Fibroblast of skin of left quadriceps (primary cell): ENCODE measurements at places on chromosomes 3 and 15.

DNA sequence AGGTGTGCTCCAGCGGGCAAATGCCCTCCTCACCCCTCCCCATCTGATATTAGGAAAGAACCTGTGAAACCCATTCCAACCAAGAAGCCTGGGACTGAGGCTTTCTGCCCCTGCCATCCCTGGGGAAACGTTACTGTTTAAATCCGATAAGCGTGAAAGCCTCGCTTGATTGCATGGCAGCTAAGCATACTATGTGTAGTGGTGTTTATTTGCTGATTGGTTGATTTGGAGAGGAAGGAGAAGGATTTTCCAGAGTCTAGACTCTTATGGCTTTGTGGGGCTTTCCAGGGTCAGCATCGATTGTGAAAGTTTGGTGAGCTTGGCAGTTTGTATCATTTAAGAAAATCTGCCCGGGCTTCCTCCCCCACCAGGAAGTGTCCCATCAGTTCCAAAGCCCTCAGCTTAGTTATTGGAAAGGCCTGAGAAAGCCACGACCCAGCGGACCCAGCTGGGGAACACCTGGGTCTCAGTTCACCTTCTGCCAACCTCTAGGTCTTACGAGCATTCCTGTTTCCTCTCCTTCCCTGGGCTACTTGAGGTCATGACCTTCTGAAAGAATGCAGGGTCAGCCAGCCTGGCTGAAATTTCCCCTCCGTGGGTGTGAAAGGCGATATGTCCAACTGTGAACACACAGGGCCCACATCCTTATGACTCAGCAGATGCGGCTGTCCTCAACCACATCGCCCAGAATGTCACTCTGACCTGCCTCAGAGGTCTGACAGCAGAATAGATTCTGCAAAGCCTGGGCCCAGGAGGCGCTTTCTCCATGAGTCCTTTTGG, 62.8 kb upstream of the HERC1 start:
- DNase-seq, result no peak

GRCh38 chr15:74464216-74464615, 3.3 kb upstream of the UBL7 start:
- DNase-seq, result no peak

- DNase-seq, result no peak
Measured at GRCh38 chr3:89955156-89955555, 847.7 kb downstream of the EPHA3 start.

DNA sequence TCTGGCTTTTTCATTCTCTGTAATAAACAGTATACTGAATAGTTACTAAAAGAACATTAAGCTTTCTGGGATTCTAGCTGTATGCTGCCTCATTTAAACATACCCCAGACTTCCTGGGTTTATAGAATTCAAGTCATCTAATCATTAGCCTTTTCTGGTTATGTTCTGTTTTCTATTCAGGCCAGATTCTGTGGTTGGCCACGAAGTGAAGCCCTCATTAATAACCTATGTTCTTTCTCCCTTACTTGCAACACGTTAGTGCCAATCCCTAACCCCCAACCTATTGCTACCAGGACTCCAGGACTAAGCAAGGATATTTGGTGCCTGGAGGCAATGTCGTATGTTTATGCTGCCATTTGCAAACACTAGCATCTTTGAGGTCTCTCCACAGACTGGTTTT, 28.6 kb upstream of the MTMR10 start:
- DNase-seq, result no peak

DNA sequence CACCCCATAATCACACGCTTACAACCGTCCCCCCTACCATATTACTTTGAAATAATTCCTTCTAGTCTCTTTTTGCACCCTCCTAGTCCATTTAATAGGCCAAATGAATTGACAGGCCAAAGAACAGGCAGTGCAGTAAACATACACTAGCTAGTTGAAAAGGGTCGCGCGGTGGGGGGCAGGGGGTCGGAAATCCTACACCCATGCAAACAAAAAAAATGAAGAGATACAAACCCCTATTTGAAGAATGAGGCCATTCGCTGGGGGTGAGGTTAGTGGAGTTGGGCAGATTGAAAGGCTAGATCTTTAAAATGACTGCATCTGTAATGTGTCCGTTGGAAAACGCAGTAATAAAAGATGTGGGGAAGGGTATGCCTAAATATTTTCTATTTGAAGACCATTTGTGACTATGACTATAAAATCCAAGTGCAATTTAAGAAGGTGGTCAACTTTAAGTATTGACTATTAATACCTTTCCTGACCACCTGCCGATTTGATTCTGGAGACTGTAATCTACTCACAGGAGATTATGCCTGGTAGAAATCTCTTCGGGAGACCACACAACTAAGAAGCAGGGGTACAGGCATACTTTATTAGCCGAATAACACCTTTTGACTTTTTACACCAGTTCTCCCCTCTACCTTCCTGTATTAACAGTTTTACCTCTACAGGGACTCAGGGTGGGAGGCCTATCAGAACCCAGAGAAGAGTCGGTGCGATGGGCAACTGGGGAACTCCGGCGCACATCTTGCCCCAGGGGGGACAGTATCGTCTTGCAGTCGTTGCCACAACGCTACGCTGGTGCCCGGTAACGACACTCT, 762 bp upstream of the ARL6 start:
- no peak for DNase-seq

- DNase-seq, result no peak
Measured at GRCh38 chr3:171398343-171398742, 61.9 kb downstream of the TNIK start.

- peak; percentile 47 for DNase-seq
Measured at GRCh38 chr15:69794645-69795469, 302.9 kb downstream of the TLE3 start.

DNA sequence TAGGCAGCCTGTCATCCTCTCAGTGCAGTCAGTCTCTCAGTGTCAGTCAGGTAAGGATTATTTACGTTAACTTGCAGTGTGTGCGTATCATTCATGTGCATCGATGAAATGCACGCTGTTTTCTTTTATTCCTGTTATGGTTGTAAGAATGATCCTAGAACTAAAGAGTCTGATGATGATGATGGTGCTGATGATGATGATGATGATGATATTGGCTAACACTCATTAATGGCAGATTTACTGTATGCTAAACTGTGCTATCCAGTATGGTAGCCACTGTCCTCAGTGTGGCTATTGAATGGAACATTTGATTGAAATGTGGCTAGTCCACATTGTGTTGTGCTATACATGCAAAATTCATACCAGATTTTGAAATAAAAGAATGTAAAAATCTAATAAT, 39.4 kb downstream of the FANCI start:
- no peak for DNase-seq

GRCh38 chr3:101865751-101866509, 16.6 kb downstream of the NFKBIZ start:
- DNase-seq, result no peak

DNA sequence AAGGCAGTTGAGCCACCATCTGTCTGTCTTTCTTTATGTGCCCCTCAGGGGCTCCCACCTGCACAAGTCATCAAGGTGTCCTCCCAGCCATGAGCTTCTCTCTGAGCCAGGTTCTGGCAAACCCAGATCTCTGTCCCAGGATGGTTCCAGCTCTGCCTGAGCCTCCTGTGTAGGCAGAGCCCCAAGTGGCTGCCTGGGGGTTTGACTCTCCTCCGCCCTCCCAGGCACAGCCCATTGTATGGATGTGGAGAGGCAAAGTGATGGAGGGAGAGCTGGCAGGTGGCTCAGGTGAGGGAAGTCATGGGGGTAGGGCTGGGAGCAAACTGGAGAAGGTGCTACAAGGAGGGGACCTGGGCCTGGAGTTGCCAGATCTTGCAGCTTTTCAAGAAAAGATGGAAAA, 56.9 kb downstream of the GRIP2 start:
- DNase-seq, result no peak

DNA sequence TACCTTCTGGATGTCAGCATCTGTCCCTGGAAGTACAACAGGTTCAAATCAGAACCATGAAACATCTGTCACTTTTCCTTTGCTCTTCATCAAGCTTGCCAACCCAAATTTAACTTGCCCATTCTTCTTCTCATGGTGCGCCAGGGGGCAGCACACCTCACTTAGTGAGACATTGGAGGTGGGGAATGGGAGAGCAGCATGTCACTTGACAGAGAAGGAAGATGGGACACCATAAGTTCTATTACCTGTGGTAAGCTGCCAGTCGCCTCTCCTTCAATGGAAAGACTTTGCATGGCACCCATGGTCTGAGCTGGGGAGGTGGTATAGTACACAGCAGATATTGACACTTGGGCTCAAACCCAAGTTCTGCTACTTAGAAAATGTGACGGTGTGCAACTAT, 2.9 kb downstream of the SCN5A start:
- DNase-seq, result peak; percentile 8

- peak; percentile 80 for DNase-seq
Measured at GRCh38 chr3:39639344-39640236, 169.8 kb upstream of the MYRIP start.

GRCh38 chr3:19749448-19750017, 184.5 kb downstream of the EFHB start:
- DNase-seq, result no peak

- DNase-seq, result no peak
Measured at GRCh38 chr15:63244976-63245645, 32.3 kb upstream of the APH1B start.

DNA sequence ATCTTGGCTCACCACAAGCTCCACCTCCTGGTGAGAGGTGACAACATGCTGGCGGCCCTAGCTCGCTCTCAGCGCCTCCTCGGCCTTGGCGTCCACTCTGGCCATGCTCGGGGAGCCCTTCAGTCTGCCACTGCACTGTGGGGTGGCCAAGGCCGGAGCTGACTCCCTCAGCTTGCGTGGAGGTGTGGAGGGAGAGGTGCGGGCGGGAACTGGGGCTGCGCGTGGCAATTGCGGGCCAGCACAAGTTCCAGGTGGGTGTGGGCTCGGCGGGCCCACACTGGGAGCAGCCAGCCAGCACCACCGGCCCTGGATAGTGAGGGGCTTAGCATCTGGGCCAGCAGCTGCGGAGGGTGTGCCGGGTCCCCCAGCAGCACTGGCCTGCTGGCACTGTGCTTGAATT, 275.7 kb upstream of the P2RY1 start:
- DNase-seq, result no peak

DNA sequence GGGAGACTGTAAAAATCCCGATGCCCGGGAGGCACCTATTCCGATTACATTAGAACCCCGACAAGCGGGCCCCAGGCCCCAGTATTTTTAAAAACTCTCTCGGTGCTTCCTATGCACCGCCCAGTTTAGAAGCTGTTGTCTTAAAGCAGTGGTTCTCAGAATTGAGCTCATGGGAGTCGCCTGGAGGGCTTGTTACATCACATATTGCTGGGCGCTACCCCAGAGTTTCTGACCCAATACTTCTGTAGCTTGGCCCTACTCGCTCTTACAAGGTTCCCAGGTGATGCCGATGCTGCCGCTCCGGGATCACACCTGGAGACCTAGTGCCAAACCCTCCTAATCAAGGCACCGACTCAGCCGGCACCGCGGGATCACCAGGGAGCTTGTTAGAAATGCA, 35.2 kb downstream of the CPN2 start:
- DNase-seq, result no peak

GRCh38 chr3:170062769-170063168, 25.0 kb downstream of the GPR160 start:
- no peak for DNase-seq

- no peak for DNase-seq
Measured at GRCh38 chr3:87158823-87159222, 68.3 kb upstream of the CHMP2B start.

GRCh38 chr15:55993111-55993803, at the start of gene NEDD4:
Gene NEDD4, minus strand, starts transcription at chr15:55993612. Its CDS starts 57 bp downstream, at chr15:55993555.
- DNase-seq, result peak; percentile 74

- peak; percentile 52 for DNase-seq
Measured at GRCh38 chr3:81443958-81444357, 317.5 kb downstream of the GBE1 start.

DNA sequence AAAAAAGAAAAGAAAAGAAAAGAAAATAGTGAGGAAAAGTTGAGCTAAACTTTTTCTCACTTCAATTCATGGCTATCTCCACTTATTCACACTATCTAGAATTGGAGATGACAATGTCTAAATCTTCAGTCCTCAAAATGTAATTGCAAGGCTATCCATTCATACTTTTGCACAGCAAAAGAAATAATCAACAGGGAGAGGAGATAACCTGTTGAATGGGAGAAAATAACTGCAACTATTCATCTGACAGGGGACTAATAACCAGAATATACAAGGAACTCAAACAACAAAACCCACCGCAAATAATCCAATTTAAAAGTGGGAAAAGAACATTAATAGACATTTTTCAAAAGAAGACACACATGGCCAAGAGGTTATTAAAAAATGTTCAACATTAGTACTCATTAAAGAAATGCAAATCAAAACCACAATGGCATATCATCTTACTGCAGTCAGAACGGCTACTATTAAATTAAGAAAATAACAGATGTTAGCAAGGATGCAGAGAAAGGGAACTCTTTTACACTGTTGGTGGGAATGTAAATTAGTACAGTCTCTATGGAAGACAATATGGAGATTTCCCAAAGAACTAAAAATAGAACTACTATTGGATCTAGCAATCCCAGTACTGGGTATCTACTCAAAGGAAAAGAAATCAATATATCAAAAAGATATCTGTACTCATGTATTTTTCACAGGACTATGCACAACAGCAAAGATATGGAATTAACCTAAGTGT, 73.5 kb upstream of the PPIB start:
- no peak for DNase-seq
